ENCODE measurements at places on chromosomes 3 and 15.

- DNase-seq, result no peak
Observed at GRCh38 chr3:11407644-11408043, 135.4 kb downstream of the ATG7 start.

GRCh38 chr3:8204853-8205650, 296.6 kb upstream of the LMCD1 start:
- DNase-seq, result peak; percentile 83

GRCh38 chr15:63560741-63561448, 36.3 kb upstream of the FBXL22 start:
- no peak for DNase-seq

DNA sequence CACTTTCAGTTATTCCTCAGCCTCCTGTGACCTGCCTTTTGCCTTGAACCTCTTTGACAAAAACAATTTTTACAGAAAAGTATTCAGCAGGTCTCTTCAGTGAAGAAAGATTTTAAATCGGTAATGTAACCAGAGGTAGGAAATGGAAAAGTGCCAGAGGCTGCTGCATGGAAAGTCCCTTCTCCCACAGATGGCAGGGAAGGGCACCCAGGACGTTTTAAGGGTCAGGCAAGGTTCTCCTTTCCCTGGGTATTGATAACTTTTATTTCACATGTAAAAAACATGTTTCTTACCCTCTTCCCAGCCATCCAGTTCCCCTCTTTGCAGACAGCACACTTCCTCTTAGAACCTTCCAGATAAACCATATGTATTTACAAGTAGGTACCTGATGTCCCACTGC, 185.6 kb downstream of the OR4M2 start:
- DNase-seq, result no peak

GRCh38 chr15:32998979-32999672, 195.4 kb downstream of the FMN1 start:
- no peak for DNase-seq

- DNase-seq, result no peak
Observed at GRCh38 chr3:160374472-160374871, 24.6 kb downstream of the IFT80 start.

DNA sequence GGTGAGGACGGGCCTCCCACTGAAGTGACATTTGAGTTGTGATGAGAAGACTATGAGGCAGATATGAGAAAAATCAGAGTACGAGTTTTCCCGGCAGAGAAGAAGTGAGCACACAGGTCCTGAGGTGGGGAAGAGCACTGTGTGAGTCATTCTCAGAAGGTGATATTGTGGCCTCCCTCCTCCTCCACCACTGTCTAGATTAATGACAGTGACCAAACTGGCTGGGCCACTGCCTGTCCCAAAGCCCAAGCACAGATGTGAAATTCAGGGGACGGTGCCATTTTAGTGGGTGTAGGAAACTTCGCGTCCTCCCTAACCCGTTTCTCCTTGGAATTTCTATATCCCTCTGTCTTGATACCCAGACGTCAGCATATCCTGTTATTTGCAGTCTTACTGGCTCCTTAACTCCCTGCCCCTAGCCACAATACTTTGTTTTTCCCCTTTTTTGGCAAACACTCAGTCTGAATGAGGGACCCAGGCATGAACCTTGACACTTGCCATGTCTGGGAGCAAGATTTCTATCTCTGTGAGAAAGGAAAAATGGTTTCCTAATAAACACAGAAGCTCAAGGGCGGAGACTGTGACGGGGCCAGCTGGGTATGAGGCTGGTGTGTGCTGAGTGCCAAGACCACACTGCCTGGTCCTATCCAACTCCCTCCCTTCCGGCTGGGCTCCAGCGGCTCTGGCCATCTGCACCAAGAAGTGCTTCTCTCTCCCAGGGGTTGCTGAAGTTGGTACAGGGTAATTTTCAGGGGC, 15.2 kb downstream of the PRICKLE2 start:
- DNase-seq, result no peak

DNA sequence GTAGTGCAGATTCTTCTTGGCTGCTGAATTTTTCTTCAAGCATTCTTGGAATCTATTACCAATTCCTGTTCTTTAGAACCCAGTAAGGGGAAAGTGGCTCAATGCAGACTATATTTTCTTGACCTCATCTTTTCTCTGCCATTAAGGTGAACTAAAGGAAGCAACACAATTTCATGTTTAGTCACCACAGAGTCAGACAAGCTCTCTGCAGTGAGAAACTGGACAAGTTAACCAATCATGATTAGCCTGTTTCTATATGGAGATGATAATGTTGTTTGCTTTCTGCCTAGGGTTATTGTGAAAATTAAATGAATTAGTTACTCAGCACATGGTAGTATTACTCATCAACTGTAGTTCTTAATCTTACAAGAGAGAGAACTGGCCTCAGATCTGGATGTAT, 1075.1 kb downstream of the AGBL1 start:
- DNase-seq, result peak; percentile 77

- DNase-seq, result no peak
Observed at GRCh38 chr3:4994144-4994730, 15.0 kb downstream of the BHLHE40 start.

DNA sequence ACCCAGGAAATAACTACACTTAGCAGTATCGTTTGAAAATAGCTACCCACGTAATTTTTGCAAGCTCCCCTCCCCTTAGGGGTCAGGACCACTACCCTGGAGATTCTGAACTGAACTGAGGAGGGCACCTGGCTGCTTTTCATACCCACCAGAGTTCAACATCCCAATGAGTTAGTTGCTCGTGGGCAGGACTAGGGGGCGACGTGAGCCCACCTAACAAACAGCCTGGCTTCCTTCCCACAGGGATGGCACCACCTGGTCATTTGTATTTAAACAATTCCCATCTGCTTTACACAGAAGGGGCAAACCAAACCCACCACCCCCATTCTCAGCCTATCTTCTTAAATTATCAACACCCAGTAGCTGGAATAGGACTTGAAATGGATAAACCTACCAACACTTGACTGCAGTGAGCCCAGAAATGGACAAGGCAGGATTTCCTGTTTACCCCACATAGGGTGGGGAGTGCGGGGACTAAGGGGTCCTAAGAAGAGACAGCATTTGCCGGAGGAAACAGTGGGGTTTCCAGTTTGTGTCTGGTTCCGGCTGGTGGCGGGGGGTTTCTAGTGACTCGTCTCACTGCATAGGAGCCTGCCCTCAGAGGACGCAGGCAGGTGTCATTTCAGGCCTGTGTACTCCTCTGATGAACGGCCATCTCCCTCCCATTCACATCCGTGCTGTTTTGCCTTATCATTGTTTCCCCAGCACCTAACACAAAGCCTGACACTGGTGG, 11.6 kb upstream of the VGLL4 start:
- DNase-seq, result no peak

Data from fibroblast of skin of left quadriceps (primary cell).